ENCODE measurements at places on chromosomes 11 and 22.

- DNase-seq = no peak
Observed at GRCh38 chr11:27227736-27228135, 135.3 kb downstream of the CCDC34 start.

DNA sequence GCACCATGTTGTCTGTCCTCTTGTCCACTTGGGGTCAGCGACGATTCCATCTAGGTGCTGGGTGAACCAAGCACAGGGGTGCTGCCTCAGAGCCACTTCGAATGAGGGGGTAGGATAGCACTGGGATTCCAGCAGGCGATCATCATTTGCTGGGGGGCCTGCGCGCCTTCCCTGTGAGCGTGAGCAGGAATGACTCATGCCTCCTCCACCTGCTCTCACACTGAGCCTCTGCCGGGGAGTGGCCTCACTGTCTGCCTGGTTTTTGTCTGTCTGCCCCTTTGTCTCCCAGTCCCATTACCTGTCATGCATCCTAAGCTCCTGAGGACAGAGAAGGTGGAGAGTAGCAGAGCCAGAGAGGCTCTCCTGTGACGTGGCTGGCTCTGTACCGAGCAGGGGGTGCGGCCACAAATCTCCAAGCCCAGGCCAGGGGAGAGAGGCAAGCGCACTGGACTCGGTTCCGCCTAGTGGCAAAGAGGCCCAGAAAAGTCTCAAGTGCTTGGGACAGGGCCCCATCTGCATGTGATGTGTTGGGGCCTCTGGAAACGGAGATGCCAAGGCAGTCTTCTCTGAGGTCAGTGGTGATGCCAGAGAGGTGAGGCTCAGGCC is 30.8 kb downstream of the RSPH14 start:
- DNase-seq = no peak

DNA sequence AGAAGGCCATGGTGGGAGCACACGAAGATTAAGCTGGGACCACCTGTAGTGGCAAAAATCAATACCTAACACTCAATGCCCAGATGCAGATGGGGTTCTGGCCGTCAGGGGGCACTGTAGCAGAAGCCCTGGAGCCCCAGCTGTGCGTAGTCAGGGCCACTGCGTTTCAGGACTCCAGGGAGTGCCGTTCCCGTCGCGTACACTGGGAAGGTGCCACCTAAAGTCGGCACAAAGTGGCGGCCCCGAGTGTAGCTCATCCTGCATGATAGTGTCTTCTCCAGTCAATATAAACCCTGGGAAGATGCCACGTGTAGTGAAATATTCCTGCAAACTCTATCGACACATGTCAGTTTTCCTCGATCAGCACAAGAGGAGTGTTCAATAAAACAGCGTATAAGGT is 123.8 kb upstream of the NTM start:
- no peak for DNase-seq

- no peak for DNase-seq
Observed at GRCh38 chr11:57792870-57793269, 31.3 kb downstream of the CTNND1 start.

- DNase-seq = no peak
Observed at GRCh38 chr22:46007003-46007847, 30.3 kb upstream of the WNT7B start.

GRCh38 chr11:62069374-62069773 is 54.4 kb upstream of the INCENP start:
- no peak for DNase-seq

GRCh38 chr11:134223121-134223520 is 646 bp downstream of the NCAPD3 start:
- no peak for DNase-seq

- no peak for DNase-seq
Observed at GRCh38 chr11:70247710-70248072, 22.8 kb upstream of the PPFIA1 start.

DNA sequence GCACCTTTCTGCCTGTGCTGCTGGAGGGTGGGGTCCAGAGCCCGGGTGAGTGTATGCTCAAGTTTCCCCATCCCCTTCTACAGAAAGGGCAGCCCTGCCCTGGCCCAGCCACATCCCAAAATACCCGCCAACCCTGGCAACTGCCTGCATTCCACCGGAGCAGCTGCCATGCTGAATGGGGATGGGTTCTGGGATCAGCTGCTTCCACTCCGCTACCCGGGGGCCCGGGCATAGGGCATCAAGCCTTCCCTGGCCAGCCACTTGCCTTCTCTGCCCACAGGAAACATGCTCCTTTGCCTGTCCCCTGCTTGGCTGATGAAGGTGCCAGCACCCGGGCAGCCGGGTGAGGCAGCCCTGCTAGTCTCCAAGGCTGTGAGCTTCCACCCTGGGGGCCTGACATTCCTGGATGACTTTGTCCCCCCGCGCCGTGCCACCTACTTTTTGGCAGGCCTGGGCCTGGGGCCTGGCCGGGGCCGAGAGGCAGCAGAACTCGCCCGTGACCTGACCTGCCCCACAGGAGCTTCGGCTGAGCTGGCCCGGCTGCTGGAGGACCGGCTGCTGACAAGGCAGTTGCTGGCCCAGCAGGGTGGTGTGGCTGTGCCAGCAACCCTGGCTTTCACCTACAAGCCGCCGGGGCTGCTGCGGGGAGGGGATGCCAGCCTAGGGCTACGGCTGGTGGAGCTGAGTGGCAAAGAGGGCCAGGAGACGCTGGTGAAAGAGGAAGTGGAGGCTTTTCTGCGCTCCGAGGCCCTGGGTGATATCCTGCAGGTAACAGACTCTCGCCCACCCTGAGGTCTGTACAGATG is 3.2 kb downstream of the CARNS1 start:
- DNase-seq = no peak
